Activated CD4-positive, alpha-beta T cell treated with anti-CD3 and anti-CD28 coated beads, Interleukin-2, amount 50 U/mL, for 1 hour (primary cell): ENCODE measurements at places on chromosomes 13 and 19.

- no peak for DNase-seq
Observed at GRCh38 chr19:34067861-34068271, 104.4 kb upstream of the LSM14A start.

DNA sequence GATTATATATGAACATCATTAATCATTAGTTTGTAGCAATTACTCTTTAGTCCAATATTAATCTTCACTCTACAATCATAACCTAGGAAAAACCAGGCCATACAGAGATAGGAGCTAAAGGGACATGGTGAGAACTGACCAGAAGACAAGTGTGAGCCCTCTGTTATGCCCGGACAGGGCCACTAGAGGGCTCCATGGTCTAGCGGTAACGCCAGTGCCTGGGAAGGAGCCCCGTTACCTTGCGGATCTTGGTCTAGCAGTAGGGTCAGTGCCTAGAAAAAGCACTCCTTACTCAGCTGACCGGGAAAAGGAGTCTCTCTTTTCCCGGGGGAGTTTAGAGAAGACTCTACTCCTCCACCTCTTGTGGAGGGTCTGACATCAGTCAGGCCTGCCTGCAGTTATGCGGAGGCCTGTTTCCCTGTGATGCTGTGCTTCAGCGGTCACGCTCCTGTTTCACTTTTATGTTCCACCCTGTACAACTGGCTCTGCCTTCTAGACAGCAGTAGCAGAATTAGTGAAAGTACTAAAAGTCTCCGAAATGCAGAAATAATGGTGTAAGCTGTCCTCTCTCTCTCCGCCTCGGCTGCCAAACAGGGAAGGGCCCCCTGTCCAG lies 13.8 kb downstream of the OR7D4 start:
- peak; percentile 59 for DNase-seq

DNA sequence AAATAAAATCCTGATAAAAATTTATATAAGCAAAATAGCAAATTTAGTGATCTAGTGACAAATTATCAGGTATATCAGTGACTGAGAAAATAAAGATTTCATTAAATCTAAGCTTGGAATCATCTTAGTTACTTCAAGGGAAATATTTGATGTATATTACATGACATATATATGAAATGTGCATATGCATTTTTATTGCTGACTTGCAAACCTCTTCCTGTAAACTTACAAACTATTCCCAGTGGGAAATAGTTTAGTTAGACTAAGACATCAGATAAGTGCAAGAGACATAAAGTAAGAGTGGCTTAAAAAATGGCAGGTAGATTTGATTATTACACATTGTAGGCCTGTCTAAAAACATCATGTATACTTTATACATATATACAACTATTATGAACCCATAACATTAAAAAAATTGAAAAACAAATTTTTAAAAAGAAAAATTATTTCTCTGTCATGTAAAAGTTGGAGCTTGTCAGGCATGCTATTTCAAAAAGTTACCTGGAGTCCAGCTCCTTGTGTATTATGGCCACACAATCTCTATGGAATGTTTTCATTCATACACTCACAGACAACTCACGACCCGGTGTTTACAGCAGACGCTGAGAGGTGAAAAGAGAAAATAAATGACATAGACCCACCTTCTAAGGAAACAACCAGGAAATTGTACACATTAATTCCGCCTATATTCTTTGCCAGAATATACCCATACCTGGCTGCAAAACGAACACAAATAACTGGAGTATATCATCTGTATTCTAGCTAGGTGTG lies 724.5 kb downstream of the SLITRK6 start:
- DNase-seq, result no peak

GRCh38 chr13:45737571-45738017 lies 35.5 kb downstream of the CBY2 start:
- no peak for DNase-seq

DNA sequence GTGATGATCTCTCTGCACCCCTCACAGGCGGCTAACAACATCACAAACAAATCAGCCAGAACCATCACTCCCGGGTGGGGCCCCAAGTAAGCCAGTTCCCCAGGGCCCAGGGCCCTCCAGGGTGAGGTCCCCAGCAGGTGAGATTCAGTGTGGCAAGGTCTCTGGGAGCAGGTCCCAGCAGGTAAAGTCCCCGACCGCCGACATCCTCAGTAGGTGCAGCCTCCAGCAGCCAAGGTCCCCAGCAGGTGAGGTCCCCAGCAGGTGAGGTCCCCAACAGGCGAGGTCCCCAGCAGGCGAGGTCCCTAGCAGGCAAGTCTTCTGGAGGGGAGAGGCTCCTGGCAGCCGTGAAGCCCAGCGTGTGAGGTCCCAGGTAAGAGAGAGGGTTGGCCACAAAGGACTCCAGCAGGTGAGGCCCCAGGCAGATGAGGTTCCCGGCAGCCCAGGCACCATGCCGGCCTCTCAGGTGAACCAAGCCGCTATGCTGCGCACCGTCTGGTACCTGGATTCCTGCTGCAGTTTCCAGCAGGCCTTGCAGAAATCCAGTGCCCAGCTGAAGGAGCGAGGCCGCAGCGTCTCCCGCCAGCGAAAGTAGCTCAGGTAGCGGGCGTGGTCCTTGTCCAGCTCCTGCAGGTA lies 3.9 kb upstream of the FUT6 start:
- no peak for DNase-seq

- no peak for DNase-seq
Observed at GRCh38 chr19:46756544-46756888, 10.3 kb upstream of the STRN4 start.

- DNase-seq, result no peak
Observed at GRCh38 chr13:24854311-24854710, 90.3 kb downstream of the RNF17 start.

- DNase-seq, result no peak
Observed at GRCh38 chr13:66314911-66315310, 915.2 kb downstream of the PCDH9 start.

GRCh38 chr13:66859078-66859477 lies 371.1 kb downstream of the PCDH9 start:
- no peak for DNase-seq

DNA sequence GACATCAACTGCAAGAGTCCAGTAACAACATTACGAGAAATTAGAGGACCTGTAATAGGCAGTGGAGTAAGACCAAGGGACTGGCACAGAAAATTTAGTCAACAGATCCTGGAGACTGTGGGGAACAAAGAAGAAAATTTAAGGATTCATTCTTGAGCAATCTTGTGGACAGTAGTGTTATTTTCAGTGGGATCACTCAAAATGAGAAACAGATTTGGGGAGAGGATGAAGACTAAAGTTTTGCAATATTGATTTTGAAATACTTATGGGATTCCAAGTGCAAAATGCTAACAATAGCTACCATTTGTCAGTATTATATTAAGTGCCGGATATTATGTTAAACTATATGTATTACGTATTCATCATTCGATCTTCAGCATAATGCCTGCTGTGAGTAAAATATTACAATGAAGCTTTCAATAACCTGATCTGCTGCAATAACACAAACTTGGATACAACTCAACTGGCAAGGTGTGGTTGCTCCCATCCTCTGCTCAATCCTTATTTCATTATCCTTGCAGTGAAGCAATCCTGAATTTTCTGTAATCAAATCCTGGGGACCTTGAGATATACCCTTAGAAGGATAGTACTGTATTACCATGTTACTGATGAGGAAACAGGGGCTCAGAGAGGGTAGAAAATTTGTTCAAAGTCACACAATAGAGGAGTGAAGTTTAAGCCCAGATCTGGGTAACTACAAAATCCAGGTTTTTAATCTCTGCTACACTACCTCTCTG lies 84.2 kb downstream of the SACS start:
- DNase-seq, result no peak

- DNase-seq, result no peak
Observed at GRCh38 chr19:28425046-28425931, 787.7 kb downstream of the UQCRFS1 start.

DNA sequence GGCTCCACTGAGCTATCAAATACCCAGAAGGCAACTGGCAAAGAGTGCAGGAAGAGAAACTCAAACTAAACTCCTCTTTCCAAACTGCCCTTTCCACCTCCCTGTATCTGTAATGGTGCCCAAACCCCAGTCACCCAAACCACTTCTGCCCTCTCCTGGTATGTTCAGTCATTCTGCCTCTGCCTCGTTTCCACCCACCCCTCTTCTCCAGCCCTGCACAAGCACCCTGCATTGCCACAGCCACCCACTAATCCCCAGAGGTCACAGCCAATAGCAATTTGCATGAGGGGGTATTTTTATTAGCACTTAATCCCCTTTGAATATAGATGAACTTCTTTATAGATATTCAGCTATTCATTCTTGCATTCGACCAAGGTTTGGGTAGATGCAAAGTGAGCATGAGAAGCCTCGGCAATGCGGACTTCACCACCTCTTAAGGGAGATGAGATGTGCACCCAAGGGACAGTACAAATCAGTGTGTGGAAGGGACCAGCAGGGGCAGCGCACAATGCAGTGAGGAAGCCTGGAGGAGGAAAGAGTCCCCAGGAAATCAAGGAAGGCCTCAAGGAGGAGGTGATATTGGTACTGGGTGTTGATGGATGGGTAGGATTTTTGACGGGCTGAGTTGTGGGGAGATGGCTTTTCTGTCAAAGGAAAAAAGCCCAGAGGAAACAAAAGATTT lies 12.4 kb downstream of the TMEM272 start:
- peak; percentile 53 for DNase-seq

- no peak for DNase-seq
Observed at GRCh38 chr13:83215627-83216026, 666.6 kb downstream of the SLITRK1 start.

GRCh38 chr13:71583581-71583980 lies 283.4 kb downstream of the DACH1 start:
- no peak for DNase-seq

GRCh38 chr13:75285310-75285709 lies 196.7 kb downstream of the TBC1D4 start:
- DNase-seq, result no peak

GRCh38 chr13:27037571-27037970 lies 134.0 kb downstream of the USP12 start:
- no peak for DNase-seq

DNA sequence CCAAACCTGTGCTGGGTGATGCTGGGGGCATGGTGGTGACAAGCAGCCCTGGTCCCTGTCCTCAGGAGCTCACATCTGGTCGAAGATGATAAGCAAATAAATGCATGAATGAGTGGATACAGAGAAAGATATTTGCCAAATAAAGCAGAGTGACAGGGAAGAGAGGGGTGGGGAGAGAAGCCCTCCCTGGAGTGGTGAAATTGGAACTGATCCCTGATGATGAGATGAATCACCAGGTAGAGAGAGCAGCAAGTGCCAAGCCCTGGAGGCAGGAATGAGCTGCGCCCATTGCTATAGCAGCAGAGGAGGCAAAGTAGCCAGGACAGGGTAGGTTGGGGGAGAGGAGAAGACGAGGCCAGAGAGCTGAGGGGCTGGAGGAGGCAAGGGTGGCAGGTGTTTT lies 13.7 kb downstream of the FXYD5 start:
- no peak for DNase-seq

DNA sequence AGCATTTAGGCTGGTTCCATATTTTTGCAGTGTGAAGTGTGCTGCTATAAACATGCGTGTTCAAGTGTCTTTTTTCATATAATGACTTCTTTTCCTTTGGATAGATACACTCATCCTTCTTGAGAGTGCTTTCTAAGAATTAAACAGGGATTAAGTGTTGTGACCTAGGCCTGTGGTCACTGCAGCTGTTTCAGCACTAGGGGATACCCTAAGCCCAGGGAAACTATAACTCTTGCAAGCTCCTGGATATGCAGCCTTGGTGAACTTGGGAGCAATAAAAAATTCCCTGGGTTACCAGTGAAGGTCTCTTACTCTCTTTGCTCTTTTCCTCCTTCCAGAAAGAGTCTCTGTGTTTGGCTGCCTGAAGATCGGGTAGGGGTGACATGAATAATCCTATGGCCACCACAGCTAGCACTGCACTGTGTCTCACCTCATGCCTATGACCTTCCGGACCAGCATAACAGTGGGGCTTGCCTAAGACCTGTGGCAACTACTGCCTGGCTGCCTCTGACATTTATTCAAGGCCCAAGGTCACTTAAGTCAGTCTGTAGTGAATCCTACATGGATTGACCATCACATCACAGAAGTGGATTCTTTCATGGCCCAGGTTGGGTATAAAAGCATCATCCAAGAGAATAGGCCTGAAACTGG lies 799.7 kb downstream of the DACH1 start:
- DNase-seq, result no peak

DNA sequence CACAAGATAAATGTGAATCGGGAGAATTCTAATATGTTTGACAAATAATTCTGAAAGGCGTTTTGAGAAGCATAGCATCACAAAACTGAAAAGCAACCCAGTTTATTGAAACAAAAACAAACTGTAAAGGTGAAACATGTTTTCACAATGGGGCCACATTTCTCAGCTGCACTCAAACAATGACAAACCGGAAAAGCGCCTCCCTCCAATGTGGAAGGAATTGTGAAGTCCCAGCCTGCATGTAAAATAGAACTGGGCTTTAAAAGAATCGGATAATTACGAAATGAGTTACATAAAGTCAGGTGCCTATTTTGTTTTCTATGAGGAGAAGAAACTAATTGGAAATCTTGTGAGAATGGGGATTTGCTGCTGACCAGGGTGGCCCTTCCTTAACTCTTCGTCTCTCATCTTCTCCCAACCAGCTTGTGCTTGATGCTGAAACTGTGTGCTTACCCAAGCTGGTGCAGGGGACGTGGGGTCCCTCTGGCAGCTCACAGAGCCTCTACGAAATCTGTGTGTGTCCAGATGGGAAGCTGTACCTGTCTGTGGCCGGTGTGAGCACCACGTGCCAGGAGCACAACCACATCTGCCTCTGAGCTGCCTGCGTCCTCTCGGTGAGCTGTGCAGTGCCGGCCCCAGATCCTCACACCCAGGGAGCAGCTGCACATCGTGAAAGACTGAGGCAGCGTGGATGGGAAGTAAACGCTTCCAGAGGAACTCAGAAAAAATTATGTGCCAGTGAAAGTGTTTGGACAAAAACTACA lies 109.4 kb downstream of the SACS start:
- DNase-seq, result no peak

DNA sequence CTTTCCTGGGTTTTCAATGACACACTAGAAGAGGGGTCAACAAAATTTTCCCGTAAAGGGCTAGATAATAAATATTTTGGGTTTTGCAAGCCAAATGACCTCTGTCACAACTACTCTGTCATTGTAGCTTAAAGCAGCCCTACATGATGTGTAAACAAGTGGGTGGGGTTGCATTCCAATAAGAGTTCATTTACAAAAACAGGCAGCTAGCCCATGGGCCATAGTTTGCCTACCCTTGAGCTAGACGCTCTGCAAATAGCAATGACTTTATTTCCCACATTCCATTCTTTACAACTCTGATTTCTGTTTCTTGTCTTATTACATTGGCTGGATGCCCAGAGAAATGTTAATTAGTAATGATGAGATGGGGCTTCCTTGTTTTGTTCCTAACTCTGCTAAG lies 76.0 kb downstream of the ZNF557 start:
- DNase-seq, result no peak

GRCh38 chr13:21567714-21568113 lies 36.3 kb downstream of the MICU2 start:
- no peak for DNase-seq

- DNase-seq, result no peak
Observed at GRCh38 chr19:39546599-39546998, 6.6 kb upstream of the EID2 start.

- DNase-seq, result no peak
Observed at GRCh38 chr13:44015811-44016210, 136.1 kb downstream of the LACC1 start.

GRCh38 chr13:50361282-50361681 lies 346.0 kb downstream of the KCNRG start:
- no peak for DNase-seq
